Activated T-helper 1 cell treated with anti-CD3 and anti-CD28 coated beads, Interleukin-2, amount 50 U/mL, for 16 hours (primary cell): ENCODE measurements at places on chromosomes 5 and 9.

GRCh38 chr5:63125862-63126261 lies 547.2 kb downstream of the LRRC70 start:
- DNase-seq, result no peak

DNA sequence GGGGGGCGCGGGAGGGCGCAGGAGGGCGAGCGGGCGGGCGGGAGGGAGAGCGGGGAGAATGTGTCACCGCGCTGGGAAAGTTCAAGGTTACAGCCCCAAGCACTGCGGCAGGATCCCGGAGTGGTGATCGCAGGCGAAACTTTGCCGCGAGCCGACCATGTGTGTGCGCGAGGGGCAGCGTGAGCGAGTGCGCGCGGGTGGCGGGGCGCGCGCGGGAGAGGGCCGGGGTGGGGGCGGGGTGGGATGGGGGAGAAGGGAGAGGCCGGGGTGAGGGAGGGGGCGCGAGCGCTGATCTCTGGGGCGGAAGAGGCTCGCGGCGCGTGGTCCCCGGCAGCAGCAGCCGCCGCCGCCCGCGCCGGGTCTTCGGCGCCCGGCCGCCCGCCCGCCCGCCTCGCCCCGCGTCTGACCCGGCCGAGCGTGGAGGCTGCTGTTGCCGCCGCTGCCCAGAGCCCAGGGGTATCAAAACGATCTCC lies at the start of gene NFIB:
Gene NFIB, minus strand, starts transcription at position 191 of the 473 bp plus-strand sequence. CDS start 630 bp downstream, outside the sequence.
- no peak for DNase-seq

DNA sequence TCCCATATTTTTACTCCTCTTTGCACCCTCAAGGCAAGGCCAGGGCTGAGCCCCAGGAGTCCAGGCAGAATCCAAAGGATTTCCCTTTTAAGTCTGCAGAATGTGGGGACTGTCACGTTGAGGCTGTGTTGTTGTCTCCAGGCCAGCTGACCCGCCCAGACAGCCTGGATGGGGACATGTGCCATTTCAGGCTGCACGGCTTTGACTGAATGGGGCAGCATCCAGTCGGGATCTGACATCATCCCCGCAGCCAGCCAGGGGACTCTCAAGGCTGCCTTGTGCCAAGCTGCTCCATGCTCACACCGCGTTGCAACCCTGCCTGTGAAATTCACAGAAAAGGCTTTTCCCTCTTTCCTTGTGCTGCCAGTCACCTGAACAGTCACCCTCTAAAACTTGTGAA lies 2.2 kb upstream of the ZNF366 start:
- DNase-seq, result no peak

DNA sequence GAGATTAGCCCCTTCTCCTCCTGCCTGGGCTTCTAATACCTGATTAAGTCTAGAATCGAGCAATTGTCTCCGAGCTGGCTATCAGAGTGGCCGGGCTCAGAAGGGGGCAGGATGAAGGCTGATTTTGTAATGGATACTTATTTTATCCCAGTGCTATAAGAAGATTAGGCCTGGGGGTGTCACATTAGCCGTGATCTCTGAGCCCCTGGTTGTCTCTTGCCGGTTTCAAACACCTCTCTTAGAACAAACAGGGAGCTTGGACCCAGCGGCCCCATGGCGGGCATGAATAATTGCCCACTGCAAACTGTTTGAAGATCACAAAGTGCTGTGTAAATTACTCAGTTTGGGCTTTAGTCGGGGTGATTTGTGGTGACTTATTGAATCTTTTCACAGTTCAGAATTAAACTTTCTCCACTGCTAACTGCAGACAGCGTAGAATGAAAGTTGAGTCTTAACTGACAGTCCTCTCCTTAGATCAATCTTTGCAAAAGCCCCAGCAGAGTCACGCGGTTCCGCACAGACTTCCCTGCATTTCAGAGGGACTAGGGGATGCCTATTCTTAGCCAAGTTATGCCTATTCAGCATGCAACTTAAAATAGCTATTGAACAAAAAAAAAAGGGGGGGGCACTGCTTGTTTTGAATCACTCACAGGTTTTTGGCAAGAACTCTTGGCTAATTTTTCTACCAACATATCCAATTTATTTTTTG lies 200.6 kb upstream of the IRX1 start:
- DNase-seq, result no peak

DNA sequence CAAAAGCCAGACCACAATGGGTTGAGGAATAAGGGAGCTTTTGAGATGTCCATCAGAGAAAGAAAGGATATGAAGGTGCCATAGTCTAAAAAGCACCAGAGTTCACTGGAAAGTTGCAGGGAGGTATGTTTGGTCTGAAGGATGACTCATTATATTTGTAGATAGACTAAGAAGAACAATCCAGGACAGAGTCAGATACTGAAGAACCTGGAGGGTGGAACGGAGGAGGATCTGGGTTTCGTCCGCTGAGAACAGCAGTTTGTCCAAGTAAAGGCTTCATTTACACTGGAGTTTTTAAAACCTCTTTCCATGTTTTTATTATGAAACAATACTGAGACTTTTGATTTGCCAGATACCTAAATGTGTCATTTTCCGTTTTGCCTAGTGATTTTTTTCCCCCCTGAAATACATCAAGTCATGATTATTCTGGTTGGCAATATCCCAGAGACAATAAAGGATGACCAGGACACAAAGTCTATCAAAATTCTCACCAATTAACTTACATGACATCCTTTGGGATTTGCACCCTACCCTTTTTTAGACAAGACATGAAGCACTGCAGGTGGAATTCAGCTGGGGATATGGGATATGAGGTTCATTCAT lies 219.9 kb downstream of the MLLT3 start:
- DNase-seq, result no peak

DNA sequence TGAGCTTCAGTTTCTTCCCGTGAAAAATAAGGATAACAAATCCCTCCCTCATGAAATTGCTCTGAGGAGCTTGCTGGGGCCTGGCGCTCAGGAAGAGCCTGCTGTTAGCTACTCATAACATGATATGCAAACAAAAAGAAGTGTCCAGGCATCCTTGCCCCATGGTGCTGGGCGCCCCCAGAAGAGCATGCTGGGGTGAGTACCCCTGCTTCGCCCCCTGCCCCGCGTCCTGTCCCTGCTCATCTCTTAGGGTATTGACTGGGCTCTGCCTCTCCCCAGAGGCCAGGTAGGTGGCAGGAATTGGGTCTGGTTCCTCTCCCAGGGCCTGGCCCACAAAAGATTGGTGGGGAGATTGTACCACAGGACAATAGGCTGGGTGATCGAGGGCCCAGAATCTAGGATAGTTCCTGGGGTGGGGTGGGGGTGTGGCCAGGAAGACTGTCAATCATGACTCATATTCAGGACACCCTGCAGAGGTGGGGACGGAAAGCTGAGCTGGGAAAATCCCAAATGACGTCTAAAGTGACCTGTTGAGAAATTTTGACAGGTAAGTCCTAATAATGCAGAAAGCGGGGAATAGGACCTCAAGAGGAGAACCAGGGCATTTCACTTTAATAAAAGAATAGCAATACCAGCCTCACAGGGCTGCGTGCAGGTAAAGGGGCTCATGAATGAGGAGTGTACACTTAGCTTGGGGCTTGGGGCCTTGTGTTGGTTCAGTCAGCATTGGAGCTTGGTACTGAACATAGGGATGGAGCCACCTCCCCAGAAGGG lies 8.9 kb downstream of the PITX1 start:
- DNase-seq, result no peak

- DNase-seq, result no peak
Measured at GRCh38 chr9:109792951-109793546, 13.1 kb downstream of the PALM2AKAP2 start.

DNA sequence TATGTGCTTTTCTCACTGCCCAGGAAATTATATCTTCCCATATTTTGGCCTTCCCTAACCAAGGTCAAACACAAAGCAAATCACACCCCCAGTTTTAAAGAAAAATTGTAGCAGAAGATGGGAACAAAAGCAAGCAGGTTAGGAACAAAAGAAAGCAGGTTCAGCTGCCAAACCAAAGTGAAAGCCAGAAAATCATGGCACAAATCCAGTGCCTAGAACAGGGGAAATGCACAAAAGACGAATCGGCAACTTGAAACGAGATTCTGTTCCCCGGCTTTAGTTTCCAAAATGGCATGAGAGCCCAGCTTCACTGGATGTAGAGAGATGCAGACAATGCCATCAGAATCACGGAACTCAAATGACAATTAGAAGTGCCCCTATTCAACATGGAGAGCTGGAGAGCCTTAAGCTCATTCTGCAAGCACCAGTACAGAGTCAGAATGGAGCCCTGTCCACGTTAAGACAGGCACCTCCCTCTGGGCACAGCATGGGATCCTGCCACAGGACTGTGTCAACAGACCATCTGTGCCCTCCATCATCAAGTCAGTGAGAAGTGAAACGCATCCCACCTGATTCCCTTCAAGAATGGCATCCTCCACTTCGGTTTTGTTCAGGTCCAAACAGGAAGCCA lies 13.8 kb downstream of the DNAH5 start:
- no peak for DNase-seq

GRCh38 chr5:17090839-17091238 lies 126.6 kb upstream of the BASP1 start:
- DNase-seq, result no peak

- DNase-seq, result no peak
Measured at GRCh38 chr9:107373809-107374208, 90.7 kb downstream of the RAD23B start.

GRCh38 chr5:94577466-94578245 lies 40.7 kb downstream of the KIAA0825 start:
- DNase-seq, result no peak
